ENCODE measurements at places on chromosomes 4 and X. TPM values are rescaled to one million over a fixed set of nuclear protein-coding genes. Genes with fewer than 3 reads are reported as not detected.

Gene ADAMTS3
- 2.3 TPM for total RNA-seq

Gene PNMA6F
- total RNA-seq: not detected

Gene ZNF141
- total RNA-seq: 18.5 TPM

GRCh38 chr4:526189-526909, 27.3 kb downstream of the PIGG start:
- no peak overlapping the region for H3K4me3 ChIP-seq
- H3K27ac ChIP-seq: no peak overlapping the region
- H3K27me3 ChIP-seq: no peaks in the 10 kb centered on the region
- H3K36me3 ChIP-seq: peaks cover 42% of the 10 kb centered on the region

- no peak overlapping the region for H3K27ac ChIP-seq
- no peaks in the 10 kb centered on the region for H3K4me1 ChIP-seq
- no peak for DNase-seq
- no peaks in the 10 kb centered on the region for H3K27me3 ChIP-seq
- H3K4me3 ChIP-seq: no peak overlapping the region
Observed at GRCh38 chrX:40054793-40055192, 43.0 kb downstream of the BCOR start.

GRCh38 chrX:136094962-136095361, 52.4 kb upstream of the FHL1 start:
- no peak for DNase-seq
- no peaks in the 10 kb centered on the region for H3K36me3 ChIP-seq
- H3K4me3 ChIP-seq: no peak overlapping the region
- no peak overlapping the region for H3K27ac ChIP-seq

DNA sequence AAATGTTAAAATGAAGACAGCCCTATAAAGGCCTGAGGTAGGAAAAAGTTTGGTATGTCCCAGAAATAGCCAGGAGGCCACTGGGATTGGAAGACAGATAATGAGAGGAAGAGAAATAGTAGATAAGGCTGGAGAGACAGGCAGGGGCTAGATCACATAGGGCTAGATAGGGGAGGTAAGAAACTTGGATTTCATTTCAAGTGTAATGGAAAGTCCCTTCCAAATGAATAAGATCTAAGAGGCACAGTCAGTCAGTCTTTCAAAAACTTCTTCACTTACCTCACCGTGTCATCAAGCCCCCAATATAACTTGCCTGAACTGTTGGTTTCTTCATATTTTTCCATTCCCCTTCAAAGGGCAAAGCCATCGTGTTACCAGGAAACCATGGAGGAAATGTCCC, 121.8 kb downstream of the SPCS3 start:
- H3K27ac ChIP-seq: no peak overlapping the region
- H3K36me3 ChIP-seq: no peaks in the 10 kb centered on the region
- H3K27me3 ChIP-seq: no peaks in the 10 kb centered on the region
- H3K4me3 ChIP-seq: no peak overlapping the region
- no peak for DNase-seq

GRCh38 chrX:149472625-149473024, 32.5 kb downstream of the IDS start:
- H3K27ac ChIP-seq: no peak overlapping the region
- no peaks in the 10 kb centered on the region for H3K27me3 ChIP-seq
- DNase-seq: no peak
- H3K4me3 ChIP-seq: no peak overlapping the region
- H3K4me1 ChIP-seq: no peaks in the 10 kb centered on the region

- H3K4me1 ChIP-seq: no peaks in the 10 kb centered on the region
- no peak overlapping the region for H3K4me3 ChIP-seq
- no peak for DNase-seq
- no peaks in the 10 kb centered on the region for H3K36me3 ChIP-seq
Observed at GRCh38 chrX:115989686-115990085, 180.9 kb upstream of the AGTR2 start.

Gene PF4V1
- total RNA-seq: not detected

GRCh38 chrX:13732246-13733067, 2.0 kb downstream of the TRAPPC2 start:
- no peak overlapping the region for H3K4me3 ChIP-seq
- peak overlapping the region; percentile 90 for H3K27ac ChIP-seq
- H3K36me3 ChIP-seq: no peaks in the 10 kb centered on the region
- no peaks in the 10 kb centered on the region for H3K27me3 ChIP-seq
- H3K4me1 ChIP-seq: peaks cover 14% of the 10 kb centered on the region
- no peak for DNase-seq

Gene HDX
- total RNA-seq: 6.0 TPM

GRCh38 chr4:85531560-85532341, 56.8 kb downstream of the ARHGAP24 start:
- H3K4me3 ChIP-seq: no peak overlapping the region
- H3K27ac ChIP-seq: no peak overlapping the region
- H3K27me3 ChIP-seq: no peaks in the 10 kb centered on the region
- no peaks in the 10 kb centered on the region for H3K4me1 ChIP-seq
- H3K36me3 ChIP-seq: no peaks in the 10 kb centered on the region

GRCh38 chrX:49171752-49172279, at the start of gene PLP2:
Gene PLP2, plus strand, starts transcription at chrX:49171898. Its CDS starts 103 bp downstream, at chrX:49172001.
- peak within 1 kb of the TSS; percentile 87 for H3K4me3 ChIP-seq
- no peaks in the 10 kb centered on the region for H3K27me3 ChIP-seq
- peaks cover 5% of the 10 kb centered on the region for H3K4me1 ChIP-seq

Gene TMEM47
- 189 TPM for total RNA-seq

DNA sequence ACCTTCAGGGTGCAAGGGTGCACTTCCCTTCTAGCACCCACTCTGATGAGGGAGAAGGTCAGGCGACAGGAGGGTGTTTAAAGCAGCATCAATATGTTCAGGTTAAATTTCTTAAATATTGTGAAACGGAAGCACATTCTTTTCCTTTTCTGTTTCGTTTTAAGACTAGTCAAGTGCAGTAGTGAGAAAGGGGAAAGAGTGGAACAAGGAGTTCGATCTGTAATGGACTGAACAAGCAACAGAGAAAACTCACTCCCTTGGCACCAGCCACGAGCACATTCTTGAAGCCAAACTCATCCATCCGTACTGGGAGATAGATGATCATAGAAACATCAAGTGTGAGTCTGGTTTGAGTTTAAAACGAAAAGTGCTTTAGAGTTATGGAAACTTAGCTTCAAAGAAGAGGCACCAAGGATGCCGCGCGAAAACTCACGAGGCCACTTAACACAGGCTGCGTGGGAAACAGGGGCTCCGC, 815 bp downstream of the FAM53A start:
- H3K27me3 ChIP-seq: no peaks in the 10 kb centered on the region
- no peak for DNase-seq
- no peaks in the 10 kb centered on the region for H3K36me3 ChIP-seq
- peak overlapping the region; percentile 85 for H3K4me3 ChIP-seq
- peak overlapping the region; percentile 67 for H3K27ac ChIP-seq
- peaks cover 14% of the 10 kb centered on the region for H3K4me1 ChIP-seq

Gene CFAP99
- not detected for total RNA-seq
